ENCODE measurements at places on chromosomes 1 and 21.

DNA sequence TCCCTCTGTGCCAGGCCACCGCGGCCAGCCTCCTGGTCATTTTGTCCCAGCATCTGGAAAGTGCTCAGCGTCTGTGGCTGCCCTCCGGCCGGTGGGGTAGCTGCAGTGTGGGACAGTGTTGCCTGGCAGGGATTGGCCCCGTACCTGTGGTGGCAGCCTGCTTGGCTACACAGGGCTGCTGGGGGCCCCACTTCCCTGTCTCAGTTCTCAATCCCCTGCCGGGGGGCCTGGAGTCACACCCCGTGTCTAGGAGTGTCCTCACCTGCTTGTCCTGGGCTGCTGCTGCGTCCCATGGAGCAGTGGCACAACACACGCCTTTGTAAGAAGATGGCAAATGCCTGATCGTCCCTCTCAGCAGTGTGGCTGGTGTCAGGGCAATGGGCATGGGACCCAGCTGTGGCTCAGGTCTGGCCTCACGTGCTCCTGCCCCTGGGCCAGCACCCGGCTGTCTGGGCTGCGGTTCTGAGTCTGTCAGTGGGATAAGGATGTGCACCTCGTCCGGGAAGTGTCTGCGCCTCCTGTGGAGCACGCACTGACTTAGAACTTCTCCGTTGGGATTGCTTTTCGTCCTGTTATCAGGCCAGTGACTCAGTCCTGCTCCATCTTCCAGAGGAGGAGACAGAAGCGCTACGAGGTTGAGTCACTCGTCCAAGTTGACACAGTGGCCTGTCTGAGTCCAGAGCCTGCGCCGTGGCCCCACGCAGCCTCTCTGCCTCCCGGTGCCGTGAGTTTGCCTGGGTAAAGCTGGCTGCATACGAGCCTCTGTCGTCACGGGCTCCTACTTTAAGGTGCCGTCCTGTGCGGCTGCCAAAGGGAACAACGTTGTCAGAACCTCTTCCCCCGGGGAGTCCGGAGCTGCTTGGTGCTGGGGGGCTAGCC lies 41.0 kb downstream of the CRYAA start:
- DNase-seq, result no peak

DNA sequence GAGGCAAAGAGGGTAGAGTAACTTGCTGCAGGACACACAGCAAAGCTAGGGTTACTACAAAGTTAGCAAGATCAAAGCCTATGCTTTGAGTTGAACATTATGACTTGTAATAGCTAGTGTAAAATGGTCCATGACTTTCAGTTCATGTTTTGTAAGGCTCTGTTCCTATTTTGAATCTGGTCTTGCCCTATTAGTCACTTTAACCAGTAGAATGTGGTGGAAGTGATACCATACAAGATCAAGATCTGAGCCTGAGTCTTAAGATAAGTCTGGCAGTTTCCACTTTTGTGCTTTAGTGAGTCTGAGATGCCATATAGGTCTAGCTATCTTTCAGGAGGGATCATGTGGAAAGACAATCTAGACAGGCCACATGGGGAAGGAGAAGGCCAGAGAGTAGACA lies 282.1 kb upstream of the BRINP3 start:
- DNase-seq, result no peak

DNA sequence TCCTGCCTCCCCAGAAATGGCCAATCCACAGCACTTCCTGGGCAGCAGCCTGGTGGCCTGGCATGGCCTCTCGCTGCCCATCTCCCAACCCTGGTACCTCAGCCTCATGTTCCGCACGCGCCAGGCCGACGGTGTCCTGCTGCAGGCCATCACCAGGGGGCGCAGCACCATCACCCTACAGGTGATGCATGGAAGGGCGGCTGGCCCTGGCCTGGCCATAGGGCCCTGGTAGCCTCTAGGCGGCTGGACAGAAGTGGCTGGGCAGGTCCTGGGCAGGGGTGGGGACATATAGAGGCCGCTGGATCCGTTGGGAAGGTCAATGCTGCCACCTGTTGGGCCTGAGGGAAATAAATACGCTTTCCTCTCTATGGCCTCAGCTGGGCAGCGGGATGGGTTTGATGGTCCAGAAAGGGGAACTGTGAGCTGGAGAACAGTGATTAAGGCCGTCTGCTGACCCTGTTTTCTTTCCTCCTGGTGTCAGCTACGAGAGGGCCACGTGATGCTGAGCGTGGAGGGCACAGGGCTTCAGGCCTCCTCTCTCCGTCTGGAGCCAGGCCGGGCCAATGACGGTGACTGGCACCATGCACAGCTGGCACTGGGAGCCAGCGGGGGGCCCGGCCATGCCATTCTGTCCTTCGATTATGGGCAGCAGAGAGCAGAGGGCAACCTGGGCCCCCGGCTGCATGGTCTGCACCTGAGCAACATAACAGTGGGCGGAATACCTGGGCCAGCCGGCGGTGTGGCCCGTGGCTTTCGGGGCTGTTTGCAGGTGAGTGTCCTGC lies 14.4 kb downstream of the CELSR2 start:
- peak; percentile 57 for DNase-seq

- DNase-seq, result no peak
Measured at GRCh38 chr1:12165342-12165741, 1.4 kb upstream of the TNFRSF1B start.

- DNase-seq, result no peak
Measured at GRCh38 chr1:233190987-233191386, 104.5 kb downstream of the PCNX2 start.

GRCh38 chr1:76959556-76959955 lies 92.3 kb downstream of the ST6GALNAC5 start:
- DNase-seq, result no peak

Data from stimulated activated CD8-positive, alpha-beta memory T cell treated with anti-CD3 and anti-CD28 coated beads, Interleukin-15, amount 100 ng/mL, for 1 hour (primary cell).